ENCODE measurements at places on chromosomes 5 and 9.

DNA sequence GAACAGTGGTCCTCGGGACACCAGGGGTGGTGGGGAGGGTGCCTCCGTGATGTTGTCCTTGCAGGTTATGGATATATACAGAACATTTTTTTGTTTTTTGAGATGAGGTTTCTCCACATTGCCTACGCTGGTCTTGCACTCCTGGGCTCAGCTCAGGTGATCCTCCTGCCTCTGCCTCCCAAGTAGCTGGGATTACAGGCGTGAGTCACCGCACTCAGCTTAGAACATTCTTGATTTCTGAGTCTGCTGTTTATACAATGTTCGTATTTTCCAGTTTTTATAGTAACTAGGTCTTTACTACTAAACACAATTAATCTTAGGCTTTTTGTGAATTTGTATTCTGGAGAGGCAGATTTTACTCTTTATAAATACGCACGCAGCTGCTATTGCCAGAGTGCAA, 6.0 kb downstream of the PMPCA start:
- DNase-seq: no peak

DNA sequence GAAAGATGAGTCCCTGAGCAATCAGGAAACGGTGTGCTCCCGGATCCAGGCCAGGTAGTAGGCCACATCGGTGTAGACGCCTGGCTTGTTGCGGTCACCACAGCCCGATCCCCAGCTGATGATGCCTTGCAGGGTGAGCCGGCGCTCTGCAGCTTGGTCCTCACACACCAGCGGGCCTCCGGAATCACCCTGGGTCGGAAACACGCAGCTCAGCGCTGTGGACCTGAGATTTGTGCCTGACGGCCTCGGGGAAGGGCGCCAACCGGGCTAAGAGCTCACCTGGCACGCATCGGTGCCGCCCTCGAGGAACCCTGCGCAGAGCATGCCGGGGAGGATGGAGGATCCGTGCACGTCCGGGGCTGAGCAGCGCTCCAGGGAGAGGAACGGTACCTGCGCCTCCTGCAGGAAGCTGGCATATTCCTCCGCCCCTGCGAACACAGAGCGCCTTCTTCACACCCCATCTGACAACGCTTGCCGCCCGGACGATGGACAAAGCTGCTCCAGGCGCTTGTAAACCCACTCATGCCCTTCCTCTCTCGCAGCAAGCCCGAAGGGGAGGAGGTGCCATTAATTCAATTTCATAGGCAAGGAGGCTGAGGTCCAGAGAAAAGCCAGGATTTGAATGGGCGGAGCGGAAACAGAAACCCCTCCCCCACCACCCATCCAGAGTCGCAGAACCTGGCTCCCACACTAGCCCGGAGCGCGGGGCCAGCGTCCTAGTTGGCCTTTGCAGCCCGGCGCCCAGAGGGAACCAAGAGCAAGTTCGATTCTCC, 2.0 kb upstream of the PFN3 start:
- peak; percentile 44 for DNase-seq

GRCh38 chr5:73831066-73831465, 205.1 kb downstream of the ARHGEF28 start:
- no peak for DNase-seq

GRCh38 chr5:133681896-133682295, 69.6 kb upstream of the FSTL4 start:
- DNase-seq: no peak

DNA sequence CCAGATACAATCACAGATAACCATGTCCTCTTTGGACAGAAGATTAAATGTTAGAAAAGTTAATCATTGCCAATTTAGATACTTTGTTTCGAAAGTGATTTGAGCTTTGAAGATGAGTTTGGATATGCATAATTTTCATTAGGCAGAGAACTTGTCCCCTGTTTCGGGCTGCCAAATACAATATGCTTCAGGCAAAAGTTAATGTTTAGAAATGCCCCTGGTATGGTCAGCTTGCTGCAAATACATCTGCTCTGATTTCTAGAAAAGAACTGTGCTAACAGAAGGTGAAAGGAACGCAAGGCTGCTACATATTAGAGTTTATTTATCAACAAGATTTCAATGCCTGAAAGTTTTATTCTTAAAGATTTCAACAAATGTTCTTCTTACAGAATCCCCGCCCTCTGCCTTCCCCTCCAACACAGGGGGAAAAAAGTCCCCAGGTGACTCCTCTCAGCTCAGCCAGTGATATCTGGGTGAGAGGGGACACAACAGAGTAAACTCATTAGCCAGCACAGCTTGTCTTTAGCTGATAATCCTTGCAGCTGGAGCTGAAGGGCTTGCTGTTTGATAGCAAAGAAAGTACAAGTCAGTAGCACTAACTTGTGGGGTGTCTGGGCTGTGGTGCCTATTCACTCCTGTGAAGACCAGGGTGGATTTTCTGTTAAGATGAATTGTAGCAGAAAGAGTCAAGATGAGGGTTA, 435.7 kb downstream of the DMAC1 start:
- DNase-seq: no peak
